ENCODE measurements at places on chromosomes 12 and 14.

DNA sequence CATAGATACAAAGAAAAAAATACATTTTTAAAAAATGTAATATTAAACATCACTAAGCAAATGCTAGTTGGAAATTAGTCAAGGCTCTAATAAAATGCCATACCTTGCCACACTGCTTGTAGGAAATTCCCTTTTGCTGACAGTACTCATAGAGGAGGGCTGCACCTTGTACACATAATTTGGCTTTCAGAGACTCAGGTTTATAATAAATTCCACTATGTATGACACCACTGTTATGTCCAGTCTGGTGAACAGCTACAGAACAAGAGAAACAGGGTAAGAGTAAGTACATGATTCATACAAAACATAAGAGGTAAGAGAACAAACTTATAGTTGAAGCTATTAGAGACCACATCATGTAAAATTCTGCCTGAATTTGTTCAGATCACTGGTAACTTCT is 10.1 kb downstream of the L2HGDH start:
- no peak for DNase-seq

- DNase-seq: no peak
These were observed 6.1 kb upstream of the CDCA4 start for GRCh38 chr14:105026802-105027563.

- DNase-seq: no peak
These were observed 39.7 kb upstream of the STAB2 start for GRCh38 chr12:103547376-103547775.

GRCh38 chr12:9730591-9730990 is 2.3 kb downstream of the CLECL1 start:
- DNase-seq: no peak

DNA sequence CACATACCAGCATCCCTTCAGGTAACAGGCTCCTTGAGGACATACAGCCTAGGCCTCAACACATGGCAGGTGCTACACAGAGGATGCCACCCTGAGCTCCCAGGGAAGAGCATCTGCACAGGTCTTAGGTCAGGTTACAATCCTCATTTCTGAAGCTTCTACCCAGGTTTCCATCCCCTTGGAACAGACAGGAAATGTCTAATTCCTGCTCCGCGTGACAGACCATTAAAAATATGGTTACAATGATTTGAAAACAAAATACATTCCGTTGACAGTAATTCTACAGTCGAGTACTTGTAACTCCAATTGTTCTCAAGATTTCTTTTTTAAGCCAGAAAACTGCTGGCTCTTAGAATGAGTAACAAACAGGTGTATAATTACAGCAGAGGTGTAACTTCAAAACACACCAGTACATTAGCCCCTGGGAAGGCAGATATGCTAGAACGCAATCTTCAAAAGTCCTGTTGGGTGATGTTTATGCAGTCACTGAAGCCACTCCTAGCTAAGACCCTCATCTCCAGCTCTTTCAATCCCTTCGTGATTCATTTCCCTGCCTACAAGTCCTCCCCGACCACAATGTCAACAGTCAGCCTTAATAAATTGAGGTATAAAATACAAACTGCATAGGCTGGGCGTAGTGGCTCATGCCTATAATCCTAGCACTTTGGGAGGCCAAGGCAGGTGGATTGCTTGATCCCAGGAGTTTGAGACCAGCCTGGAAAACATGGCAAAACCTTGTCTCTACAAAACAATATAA is 11.6 kb downstream of the SETD3 start:
- DNase-seq: no peak
